ENCODE measurements at places on chromosomes 2 and 18. TPM values are rescaled to one million over a fixed set of nuclear protein-coding genes. Genes with fewer than 3 reads are reported as not detected.
A peak's percentile ranks its signal among the peaks of the same experiment; 100 is the strongest.

DNA sequence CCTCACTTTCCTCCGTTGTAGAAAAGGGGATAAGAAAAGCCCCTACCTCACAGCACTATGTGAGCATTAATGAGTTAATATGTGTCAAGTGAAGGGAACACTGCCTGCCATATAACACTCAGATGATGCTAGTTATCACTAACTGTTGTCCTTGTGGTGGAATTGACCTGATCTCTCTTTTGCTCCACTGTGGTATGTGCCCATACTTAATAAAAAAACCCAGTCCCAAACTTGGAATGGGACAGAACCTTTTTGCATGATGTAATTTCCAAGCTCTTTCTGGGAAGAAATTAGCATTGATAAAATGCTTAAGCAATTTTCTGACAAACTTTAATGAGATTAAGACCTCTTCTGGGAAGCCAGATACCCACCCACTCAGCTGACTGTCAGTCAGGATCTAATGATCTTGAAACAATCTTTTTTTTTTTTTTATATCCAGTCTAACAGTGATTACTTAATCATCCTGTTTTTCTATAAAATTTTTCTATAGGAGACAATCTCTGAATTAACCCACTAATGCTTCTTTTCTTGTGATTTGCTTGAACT is 158.7 kb downstream of the ZBTB7C start:
- H3K27me3 ChIP-seq = no peaks in the 10 kb centered on the region
- H3K27ac ChIP-seq = no peak overlapping the region
- no peaks in the 10 kb centered on the region for H3K36me3 ChIP-seq
- H3K4me3 ChIP-seq = no peak overlapping the region
- no peak for DNase-seq

DNA sequence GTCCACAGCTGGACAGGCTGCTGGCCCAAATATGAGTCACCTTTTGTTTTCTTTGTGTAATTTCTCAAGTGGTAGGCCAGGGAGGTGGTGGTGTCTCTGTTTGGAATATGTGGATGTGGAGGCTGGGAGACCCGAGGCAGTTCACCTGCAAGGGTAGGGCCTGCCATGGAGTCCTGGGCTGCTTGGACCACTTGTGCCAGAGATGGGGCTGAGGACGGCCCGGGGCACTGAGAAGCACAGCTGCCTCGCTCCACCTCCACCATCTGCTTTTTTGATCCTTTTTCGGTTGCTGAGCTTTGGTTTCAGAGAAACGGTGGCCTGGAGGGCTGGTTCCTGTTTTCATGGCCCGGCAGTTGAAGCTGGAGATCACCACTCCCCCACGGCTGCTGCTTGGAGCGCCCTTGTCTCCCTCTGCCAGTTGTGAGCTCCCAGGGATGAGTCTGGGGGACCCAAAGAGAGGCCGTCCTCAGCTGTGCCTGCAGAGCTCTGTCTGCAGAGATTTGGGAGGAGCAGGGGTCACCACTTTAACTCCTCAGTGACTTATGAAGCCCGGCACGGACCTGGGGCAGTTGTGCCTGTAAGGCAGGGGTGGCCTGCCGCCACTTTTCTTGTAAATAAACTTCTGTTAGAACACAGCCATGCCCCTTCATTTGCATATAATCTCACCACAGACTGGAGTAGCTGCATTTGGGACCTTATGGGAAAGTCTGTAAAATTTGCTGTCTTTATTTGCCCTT is 67.6 kb upstream of the MCFD2 start:
- H3K4me3 ChIP-seq = no peak overlapping the region
- peak overlapping the region; percentile 9 for H3K27ac ChIP-seq
- H3K4me1 ChIP-seq = no peaks in the 10 kb centered on the region
- DNase-seq = peak; percentile 79
- no peaks in the 10 kb centered on the region for H3K27me3 ChIP-seq

- H3K27ac ChIP-seq = no peak overlapping the region
- no peak overlapping the region for H3K4me3 ChIP-seq
- DNase-seq = no peak
- no peaks in the 10 kb centered on the region for H3K27me3 ChIP-seq
- H3K36me3 ChIP-seq = no peaks in the 10 kb centered on the region
Measured at GRCh38 chr2:195779491-195779890, 122.5 kb downstream of the SLC39A10 start.

DNA sequence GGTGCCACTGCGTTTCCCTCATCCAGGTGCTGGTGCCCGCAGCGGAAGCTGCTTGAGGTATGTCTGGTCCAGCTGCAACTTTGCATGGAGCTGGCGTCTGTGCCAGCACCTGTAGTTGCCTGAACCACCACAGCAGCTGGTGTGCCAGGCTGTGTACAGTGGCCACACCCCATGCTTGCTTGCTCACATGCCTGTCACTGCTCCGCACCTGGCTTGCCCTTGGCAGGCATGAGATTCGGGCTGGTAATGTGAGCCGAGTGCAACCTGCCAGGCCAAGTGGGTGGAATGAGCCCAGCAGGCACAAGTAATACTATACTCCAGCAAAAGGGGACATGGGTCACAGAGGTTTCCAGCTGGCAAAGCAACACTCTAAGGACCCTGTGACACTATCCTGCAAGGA is 1123.3 kb upstream of the ACVR2A start:
- H3K4me1 ChIP-seq = no peaks in the 10 kb centered on the region
- H3K27me3 ChIP-seq = no peaks in the 10 kb centered on the region
- no peaks in the 10 kb centered on the region for H3K36me3 ChIP-seq
- H3K27ac ChIP-seq = no peak overlapping the region
- DNase-seq = no peak
- no peak overlapping the region for H3K4me3 ChIP-seq

DNA sequence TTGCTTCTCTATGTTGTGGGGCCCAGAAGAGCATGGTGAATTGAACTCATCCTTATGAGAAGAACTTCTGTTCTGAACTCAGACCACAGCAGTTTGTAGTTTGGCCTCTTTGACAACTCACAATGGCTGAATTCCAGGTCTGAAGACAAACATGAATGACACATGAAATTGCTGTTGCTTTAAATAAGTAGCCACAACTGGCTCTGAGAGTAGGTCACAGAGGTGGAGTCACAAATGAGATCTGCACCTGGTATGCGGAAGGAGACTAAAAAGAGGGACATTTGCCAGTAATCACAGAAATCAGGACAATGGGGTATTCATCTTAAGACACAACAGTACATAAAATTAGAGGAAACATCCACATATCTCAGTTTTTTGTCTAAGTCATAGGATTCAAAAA is 290.3 kb upstream of the MMADHC start:
- H3K4me3 ChIP-seq = no peak overlapping the region
- DNase-seq = no peak
- no peaks in the 10 kb centered on the region for H3K4me1 ChIP-seq
- H3K27me3 ChIP-seq = no peaks in the 10 kb centered on the region

- H3K27ac ChIP-seq = peak within 1 kb of the TSS; percentile 91
- H3K4me3 ChIP-seq = peak within 1 kb of the TSS; percentile 89
- H3K27me3 ChIP-seq = no peaks in the 10 kb centered on the region
- DNase-seq = peak; percentile 91
- H3K4me1 ChIP-seq = peaks cover 5% of the 10 kb centered on the region
- no peaks in the 10 kb centered on the region for H3K36me3 ChIP-seq
Measured at GRCh38 chr2:232633413-232634205, at the start of gene EFHD1. TSS of gene EFHD1 (plus strand) at chr2:232633604. CDS start at chr2:232633705, 101 bp downstream.

GRCh38 chr2:121613152-121613551 is 36.1 kb downstream of the CLASP1 start:
- H3K27ac ChIP-seq = no peak overlapping the region
- no peaks in the 10 kb centered on the region for H3K27me3 ChIP-seq
- H3K36me3 ChIP-seq = no peaks in the 10 kb centered on the region
- no peaks in the 10 kb centered on the region for H3K4me1 ChIP-seq
- no peak overlapping the region for H3K4me3 ChIP-seq
- no peak for DNase-seq

- no peaks in the 10 kb centered on the region for H3K27me3 ChIP-seq
- no peak overlapping the region for H3K4me3 ChIP-seq
- H3K4me1 ChIP-seq = peaks cover 5% of the 10 kb centered on the region
- no peaks in the 10 kb centered on the region for H3K36me3 ChIP-seq
Measured at GRCh38 chr2:105803773-105804172, 59.1 kb downstream of the NCK2 start.

- DNase-seq = no peak
- no peaks in the 10 kb centered on the region for H3K36me3 ChIP-seq
- no peak overlapping the region for H3K27ac ChIP-seq
- H3K4me3 ChIP-seq = no peak overlapping the region
- no peaks in the 10 kb centered on the region for H3K4me1 ChIP-seq
Measured at GRCh38 chr2:61241266-61241665, 79.3 kb downstream of the C2orf74 start.

- H3K4me1 ChIP-seq = peaks cover 5% of the 10 kb centered on the region
- H3K36me3 ChIP-seq = peaks cover 9% of the 10 kb centered on the region
- no peak for DNase-seq
- no peaks in the 10 kb centered on the region for H3K27me3 ChIP-seq
Measured at GRCh38 chr2:177229442-177230242, 17.0 kb downstream of the HNRNPA3 start.

GRCh38 chr2:22283436-22283835 is 1101.5 kb upstream of the KLHL29 start:
- H3K4me1 ChIP-seq = no peaks in the 10 kb centered on the region
- DNase-seq = no peak
- H3K36me3 ChIP-seq = no peaks in the 10 kb centered on the region
- H3K4me3 ChIP-seq = no peak overlapping the region
- H3K27ac ChIP-seq = no peak overlapping the region

- H3K4me1 ChIP-seq = no peaks in the 10 kb centered on the region
- no peaks in the 10 kb centered on the region for H3K36me3 ChIP-seq
- no peaks in the 10 kb centered on the region for H3K27me3 ChIP-seq
- no peak overlapping the region for H3K4me3 ChIP-seq
- DNase-seq = no peak
Measured at GRCh38 chr18:78133729-78134128, 845.9 kb upstream of the SALL3 start.

- no peaks in the 10 kb centered on the region for H3K27me3 ChIP-seq
- peak; percentile 80 for DNase-seq
- H3K4me1 ChIP-seq = no peaks in the 10 kb centered on the region
- no peak overlapping the region for H3K4me3 ChIP-seq
- H3K27ac ChIP-seq = no peak overlapping the region
Measured at GRCh38 chr2:62014102-62014501, 108.6 kb downstream of the COMMD1 start.

DNA sequence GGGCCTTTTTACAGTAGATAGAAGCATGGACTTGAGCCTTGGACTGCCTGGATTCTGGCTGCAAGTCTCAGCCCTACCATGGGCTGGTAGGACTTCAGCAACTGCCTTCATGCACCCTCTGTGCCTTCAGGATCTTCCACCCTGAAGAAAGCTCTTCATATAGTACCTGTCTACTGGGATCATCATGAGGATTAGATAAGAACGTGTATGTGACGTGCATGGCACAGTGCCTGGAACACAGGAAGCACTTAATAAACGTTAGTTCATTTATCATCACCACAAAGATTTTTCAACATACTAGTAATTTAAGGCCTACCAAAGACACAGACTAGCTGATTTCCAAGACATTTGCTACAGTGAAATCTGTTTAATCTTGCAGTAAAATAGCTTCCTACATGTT is 53.2 kb upstream of the ITM2C start:
- no peaks in the 10 kb centered on the region for H3K4me1 ChIP-seq
- no peak overlapping the region for H3K27ac ChIP-seq
- H3K36me3 ChIP-seq = peaks cover 6% of the 10 kb centered on the region
- no peak for DNase-seq

- H3K4me1 ChIP-seq = no peaks in the 10 kb centered on the region
- H3K36me3 ChIP-seq = no peaks in the 10 kb centered on the region
- peak; percentile 35 for DNase-seq
- no peak within 1 kb of the TSS for H3K4me3 ChIP-seq
- H3K27me3 ChIP-seq = no peaks in the 10 kb centered on the region
Measured at GRCh38 chr2:126898636-126899035, at the start of gene TEX51. TSS of gene TEX51 (plus strand) at chr2:126898890. CDS start at chr2:126898919, 29 bp downstream.

DNA sequence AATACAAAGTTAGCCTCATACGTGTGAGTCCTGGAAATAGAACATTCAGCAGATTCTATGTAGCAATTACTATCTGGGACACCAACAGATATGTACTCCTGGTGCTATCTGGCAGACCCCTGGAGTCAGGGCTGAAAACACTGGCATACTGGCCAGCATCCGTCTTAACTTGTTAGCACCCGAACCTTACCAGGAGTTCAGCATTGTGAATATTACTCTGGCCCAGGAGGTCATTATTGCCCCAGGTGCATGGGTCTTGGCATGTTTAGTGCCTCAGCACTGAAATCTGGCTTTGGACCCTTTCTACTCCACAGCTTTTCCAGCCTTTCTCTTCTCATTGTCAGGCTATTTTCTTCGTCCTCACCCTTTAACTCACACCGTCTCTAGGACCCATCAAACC is 11.9 kb upstream of the NDUFV2 start:
- no peak overlapping the region for H3K4me3 ChIP-seq
- H3K27me3 ChIP-seq = no peaks in the 10 kb centered on the region
- no peak overlapping the region for H3K27ac ChIP-seq
- H3K4me1 ChIP-seq = no peaks in the 10 kb centered on the region
- H3K36me3 ChIP-seq = no peaks in the 10 kb centered on the region

- no peak overlapping the region for H3K27ac ChIP-seq
- peak; percentile 79 for DNase-seq
- no peak overlapping the region for H3K4me3 ChIP-seq
- H3K27me3 ChIP-seq = no peaks in the 10 kb centered on the region
Measured at GRCh38 chr2:216034065-216034464, 20.7 kb upstream of the MREG start.

GRCh38 chr18:48711651-48712486 is 173.0 kb downstream of the CTIF start:
- DNase-seq = no peak

GRCh38 chr18:48771641-48772375 is 179.0 kb downstream of the SMAD7 start:
- no peak overlapping the region for H3K27ac ChIP-seq
- no peaks in the 10 kb centered on the region for H3K36me3 ChIP-seq
- DNase-seq = no peak
- no peak overlapping the region for H3K4me3 ChIP-seq
- no peaks in the 10 kb centered on the region for H3K27me3 ChIP-seq

- H3K27me3 ChIP-seq = no peaks in the 10 kb centered on the region
- peak overlapping the region; percentile 86 for H3K27ac ChIP-seq
- no peak overlapping the region for H3K4me3 ChIP-seq
- H3K36me3 ChIP-seq = no peaks in the 10 kb centered on the region
Measured at GRCh38 chr2:237923481-237924163, 43.2 kb upstream of the UBE2F start.

NEMP2 gene
- total RNA-seq = 8.0 TPM

CDKL4 gene
- total RNA-seq = 0.88 TPM

SLC39A10 gene
- total RNA-seq = 24.2 TPM

PAX3 gene
- total RNA-seq = 0.60 TPM

PCARE gene
- total RNA-seq = not detected

ABCG8 gene
- not detected for total RNA-seq

EVX2 gene
- not detected for total RNA-seq

ELOA2 gene
- total RNA-seq = not detected

RAB27B gene
- 0.39 TPM for total RNA-seq

NIFK gene
- total RNA-seq = 35.0 TPM

NEU2 gene
- not detected for total RNA-seq

IL1R2 gene
- 38.3 TPM for total RNA-seq

CEBPZ gene
- total RNA-seq = 38.1 TPM

UGT1A4 gene
- total RNA-seq = not detected

ALK gene
- total RNA-seq = 0.30 TPM

Measured in aorta (tissue), 5 donors.